ENCODE measurements at places on chromosomes 5 and 9.
A peak's percentile ranks its signal among the peaks of the same experiment; 100 is the strongest.

DNA sequence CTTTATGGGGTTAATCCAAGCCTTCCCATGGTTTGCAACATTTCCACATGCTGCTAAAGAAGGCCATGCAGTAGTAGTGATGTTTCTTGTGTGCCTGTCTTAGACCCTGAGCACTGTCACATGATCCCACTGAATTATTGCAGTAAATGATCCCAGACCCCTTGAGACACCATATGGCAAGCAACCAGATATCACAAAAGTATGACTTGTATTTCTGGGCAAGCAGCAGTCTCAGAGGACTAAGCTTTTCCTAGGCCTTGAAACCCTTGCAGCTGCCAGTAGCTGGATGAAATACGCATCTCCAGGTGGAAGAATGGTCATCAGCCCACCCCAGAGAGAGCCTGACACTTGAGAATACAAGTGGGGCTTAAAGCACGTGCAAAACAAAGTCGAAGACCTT, 41.8 kb downstream of the CDO1 start:
- no peak for DNase-seq

DNA sequence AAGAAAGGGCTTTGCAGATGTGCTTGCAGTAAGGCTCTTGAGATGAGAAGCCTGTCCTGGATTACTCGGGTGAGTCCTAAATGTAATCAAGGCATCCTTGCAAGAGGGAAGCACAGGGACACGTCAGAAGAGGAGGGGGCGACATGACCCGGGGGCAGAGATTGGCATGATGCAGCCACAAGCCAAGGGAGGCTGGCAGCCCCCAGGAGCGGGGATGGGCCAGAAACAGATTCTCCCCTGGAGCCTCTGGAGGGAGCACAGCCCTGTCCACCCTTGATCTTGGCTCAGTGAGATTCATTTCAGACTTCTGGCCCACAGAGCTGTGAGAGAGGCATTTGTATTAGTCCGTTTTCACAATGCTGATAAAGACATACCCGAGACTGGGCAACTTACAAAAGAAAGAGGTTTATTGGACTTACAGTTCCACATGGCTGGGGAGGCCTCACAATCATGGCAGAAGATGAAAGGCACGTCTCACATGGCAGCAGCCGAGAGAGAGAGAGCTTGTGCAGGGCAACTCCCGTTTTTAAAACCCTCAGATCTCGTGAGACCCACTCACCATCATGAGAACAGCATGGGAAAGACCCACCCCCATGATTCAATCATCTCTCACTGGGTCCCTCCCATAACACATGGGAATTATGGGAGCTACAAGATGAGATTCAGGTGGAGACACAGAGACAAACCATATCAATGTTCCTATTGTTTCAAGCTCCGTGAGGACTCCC, 76.1 kb downstream of the ADAMTS2 start:
- DNase-seq: no peak

GRCh38 chr5:64649512-64649911, 40.8 kb upstream of the SHISAL2B start:
- DNase-seq: no peak

DNA sequence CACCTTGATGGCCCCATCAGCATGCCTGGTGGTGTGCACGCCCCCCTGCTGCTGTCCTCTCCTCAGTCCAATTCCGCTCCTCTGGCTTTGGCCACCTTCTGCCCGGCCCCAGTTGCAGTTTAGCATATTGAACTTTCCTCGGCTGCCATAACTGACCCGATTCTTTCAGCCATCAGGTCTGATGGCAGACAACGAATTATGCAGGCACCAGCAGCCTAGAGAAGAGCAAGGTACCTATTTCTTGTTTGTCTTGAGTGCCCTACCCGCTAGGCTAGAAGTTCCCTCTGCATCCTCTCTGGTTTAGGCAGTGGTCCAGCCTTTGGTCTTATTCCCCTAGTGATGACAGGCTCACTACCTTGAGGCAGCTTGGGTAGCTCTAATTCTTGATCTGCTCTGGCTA, 43.0 kb upstream of the SLC25A51 start:
- DNase-seq: no peak

DNA sequence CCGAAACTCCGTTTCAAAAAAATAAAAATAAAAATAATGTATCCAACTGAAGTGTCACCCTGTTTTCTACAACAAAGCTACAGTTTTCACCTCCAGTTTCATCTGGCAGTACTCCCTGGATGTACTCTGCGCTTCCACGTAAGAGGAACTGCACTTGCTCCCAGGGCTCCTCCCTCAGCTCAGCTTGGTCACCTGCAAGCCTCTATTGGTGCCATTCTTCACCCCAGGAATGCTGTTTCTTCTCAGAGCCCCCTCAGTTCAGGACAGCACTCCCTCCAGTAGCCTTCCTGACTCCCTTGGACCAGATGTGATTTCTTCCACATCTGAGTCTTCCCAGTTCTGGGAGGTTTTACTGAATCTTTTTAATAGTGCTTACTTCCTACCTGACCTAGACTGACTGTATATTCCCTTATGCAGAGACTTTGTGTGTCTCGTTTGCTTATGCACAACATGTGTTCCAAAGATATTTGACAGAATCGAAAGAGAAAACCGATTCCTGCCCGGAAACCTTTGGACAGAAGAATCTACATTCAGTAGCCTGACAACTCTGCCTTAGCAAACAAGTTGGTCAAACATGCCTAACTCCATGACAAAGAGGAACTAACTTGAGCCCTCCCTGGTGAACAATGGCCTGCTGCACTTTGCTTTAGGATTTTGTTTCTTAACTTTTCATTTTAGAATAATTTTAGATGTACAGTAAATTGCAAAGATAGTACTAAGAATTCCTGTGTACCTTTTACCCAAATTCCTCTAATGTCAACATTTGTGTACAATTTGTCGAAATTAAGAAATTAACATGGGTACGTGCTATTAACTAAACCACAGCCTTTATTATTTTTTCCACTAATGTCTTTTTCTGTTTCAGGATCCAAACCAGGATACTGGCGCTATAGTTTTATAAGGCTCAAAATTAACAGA, 814 bp downstream of the CCDC125 start:
- DNase-seq: no peak

GRCh38 chr5:61768692-61769281, 436.7 kb downstream of the ZSWIM6 start:
- peak; percentile 8 for DNase-seq

DNA sequence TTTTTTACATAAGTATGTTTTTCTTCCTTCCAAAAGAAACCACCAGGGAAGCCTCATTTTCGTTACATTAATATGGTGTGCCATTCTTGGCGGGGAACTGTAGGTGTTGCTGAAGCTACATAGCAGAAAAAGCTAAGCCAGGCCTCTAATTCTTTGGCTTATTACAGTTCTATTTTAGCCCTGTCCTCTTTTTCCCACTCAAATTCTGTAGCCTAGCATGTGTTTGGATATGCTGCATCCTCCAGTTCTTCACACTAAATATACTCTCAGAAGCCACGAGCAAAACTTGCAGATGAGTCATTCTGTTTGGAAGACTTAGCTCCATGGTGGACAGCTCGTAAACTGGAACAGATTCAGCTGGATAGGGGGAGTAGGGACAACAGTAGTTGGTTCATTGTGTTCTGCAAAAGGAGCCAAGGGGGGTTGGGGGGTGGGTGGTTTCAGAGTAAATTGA, 369.4 kb downstream of the TMEM161B start:
- DNase-seq: no peak

- DNase-seq: no peak
Measured at GRCh38 chr5:133334796-133335639, 277.3 kb downstream of the FSTL4 start.

Measured in GM12891 (cell line).